Thymus (tissue), 14 donors: ENCODE measurements at places on chromosomes 2 and 18.

DNA sequence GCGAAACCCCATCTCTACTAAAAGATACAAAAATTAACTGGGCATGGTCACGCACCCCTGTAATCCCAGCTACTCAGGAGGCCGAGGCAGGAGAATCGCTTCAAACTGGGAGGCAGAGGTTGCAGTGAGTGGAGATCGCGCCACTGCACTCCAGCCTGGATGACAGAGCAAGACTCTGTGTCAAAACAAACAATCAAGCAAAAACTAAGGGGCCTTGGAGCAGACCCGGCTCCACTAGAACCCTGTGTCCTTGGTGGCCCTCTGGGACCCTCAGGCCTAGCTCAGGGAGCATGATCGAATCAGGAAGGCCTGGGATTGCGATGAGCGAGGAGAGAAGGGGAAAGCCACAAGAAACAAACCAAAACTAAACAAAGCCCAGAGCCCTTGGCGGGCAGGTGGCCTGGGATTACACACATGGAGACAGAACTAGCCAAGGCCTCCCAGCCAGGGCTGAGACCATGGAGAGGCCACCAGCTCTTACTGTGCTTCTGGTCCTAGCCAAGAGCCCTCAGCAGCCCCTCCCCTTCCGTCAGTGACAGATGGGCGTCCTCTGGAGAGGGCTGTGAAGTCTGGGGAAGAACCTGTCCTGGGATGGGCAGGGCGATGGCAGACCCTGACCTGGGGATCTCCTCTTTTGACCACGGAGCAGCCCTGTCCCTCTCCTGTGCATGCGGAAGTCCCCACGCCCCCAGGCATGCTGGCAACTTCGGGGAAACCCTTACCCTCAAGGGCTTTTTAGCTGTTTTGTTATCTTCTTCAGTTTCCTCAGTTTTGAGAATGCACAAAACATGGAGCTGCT lies 27.4 kb upstream of the CATIP start:
- H3K27ac ChIP-seq, result peak overlapping the region; percentile 56

DNA sequence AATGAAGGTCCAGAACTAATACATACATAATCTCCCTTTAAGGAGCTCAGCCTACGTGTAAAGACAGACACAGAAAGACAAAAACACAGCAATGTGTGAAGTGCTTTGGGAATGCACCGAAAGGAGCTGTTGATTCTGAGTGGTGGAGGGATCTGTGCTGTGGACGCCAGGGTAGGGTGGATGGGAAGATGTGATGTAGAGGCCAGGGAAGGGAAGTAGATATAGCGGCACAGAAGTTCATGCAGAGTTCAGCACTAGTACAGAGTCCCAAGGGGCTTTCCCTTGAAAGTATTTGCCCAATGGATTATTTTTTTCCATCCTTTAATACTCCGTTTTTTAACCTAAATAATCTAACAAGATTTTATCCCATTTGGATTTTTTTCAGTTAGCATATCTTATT lies 32.1 kb upstream of the DOCK10 start:
- H3K27me3 ChIP-seq, result no peaks in the 10 kb centered on the region
- no peak overlapping the region for H3K4me3 ChIP-seq
- H3K4me1 ChIP-seq, result peaks cover 2% of the 10 kb centered on the region
- no peaks in the 10 kb centered on the region for H3K36me3 ChIP-seq
- DNase-seq, result no peak
- H3K27ac ChIP-seq, result no peak overlapping the region

- peaks cover 19% of the 10 kb centered on the region for H3K4me1 ChIP-seq
- H3K27me3 ChIP-seq, result no peaks in the 10 kb centered on the region
- no peak for DNase-seq
Measured at GRCh38 chr2:230946429-230947234, 21.6 kb upstream of the GPR55 start.

GRCh38 chr2:224646242-224646846 lies 61.2 kb upstream of the CUL3 start:
- no peaks in the 10 kb centered on the region for H3K36me3 ChIP-seq
- no peaks in the 10 kb centered on the region for H3K27me3 ChIP-seq
- no peak overlapping the region for H3K4me3 ChIP-seq
- H3K4me1 ChIP-seq, result no peaks in the 10 kb centered on the region
- no peak overlapping the region for H3K27ac ChIP-seq
- no peak for DNase-seq

- H3K4me3 ChIP-seq, result no peak overlapping the region
- H3K36me3 ChIP-seq, result no peaks in the 10 kb centered on the region
- no peak overlapping the region for H3K27ac ChIP-seq
- peaks cover 36% of the 10 kb centered on the region for H3K4me1 ChIP-seq
- peaks cover 36% of the 10 kb centered on the region for H3K27me3 ChIP-seq
Measured at GRCh38 chr18:48542513-48543181, 3.8 kb downstream of the CTIF start.
